GM23338 (cell line): ENCODE measurements at places on chromosomes 13 and 19.

- no peak for DNase-seq
Measured at GRCh38 chr13:37143911-37144310, 38.4 kb upstream of the CSNK1A1L start.

- DNase-seq = no peak
Measured at GRCh38 chr13:95298169-95298965, 2.9 kb downstream of the ABCC4 start.

- no peak for DNase-seq
Measured at GRCh38 chr19:35992907-35993765, 1.9 kb upstream of the SDHAF1 start.

- DNase-seq = no peak
Measured at GRCh38 chr19:46975011-46975924, 44.4 kb upstream of the NPAS1 start.

GRCh38 chr19:15615526-15615925, 508 bp downstream of the CYP4F8 start:
- no peak for DNase-seq

GRCh38 chr19:3338541-3339181, 27.7 kb upstream of the NFIC start:
- DNase-seq = no peak

DNA sequence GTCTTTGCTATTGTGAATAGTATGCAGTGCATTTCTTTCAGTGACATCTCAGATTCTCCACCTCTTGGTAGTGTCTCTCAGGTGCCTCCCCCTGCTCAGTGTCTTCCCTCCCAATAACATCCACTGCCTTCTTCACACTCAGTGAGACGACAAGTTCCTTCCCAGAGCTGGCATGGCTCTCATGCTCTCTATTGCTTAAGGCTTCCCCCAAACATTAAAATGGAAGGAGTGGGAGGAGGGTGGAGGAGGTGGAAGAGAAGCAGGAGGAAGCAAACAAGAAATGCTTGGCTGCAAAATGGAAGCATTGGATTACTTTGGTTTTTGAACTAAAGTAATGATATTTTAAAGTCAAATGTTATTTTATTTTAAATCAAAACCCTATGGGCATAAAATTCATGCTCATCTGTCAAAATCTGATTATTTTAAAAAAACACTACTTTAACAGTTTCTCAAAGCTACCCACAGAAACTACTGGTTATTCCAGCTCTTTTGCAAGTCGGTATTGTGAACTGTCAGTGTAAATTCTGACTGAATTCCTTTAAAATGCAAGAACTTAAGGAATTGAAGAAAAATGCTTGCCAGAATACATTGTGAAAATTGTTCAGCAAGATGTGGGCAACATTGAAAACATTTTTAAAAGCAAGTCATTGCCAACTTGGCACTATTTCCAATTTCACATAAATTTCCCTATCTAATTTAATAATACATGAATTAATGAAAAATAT, 727.6 kb upstream of the ARGLU1 start:
- no peak for DNase-seq

GRCh38 chr19:8017808-8018207, 12.4 kb upstream of the ELAVL1 start:
- peak; percentile 47 for DNase-seq

GRCh38 chr13:114107686-114108081, 24.7 kb downstream of the RASA3 start:
- no peak for DNase-seq

GRCh38 chr13:111659219-111659775, 338.9 kb downstream of the TEX29 start:
- no peak for DNase-seq

DNA sequence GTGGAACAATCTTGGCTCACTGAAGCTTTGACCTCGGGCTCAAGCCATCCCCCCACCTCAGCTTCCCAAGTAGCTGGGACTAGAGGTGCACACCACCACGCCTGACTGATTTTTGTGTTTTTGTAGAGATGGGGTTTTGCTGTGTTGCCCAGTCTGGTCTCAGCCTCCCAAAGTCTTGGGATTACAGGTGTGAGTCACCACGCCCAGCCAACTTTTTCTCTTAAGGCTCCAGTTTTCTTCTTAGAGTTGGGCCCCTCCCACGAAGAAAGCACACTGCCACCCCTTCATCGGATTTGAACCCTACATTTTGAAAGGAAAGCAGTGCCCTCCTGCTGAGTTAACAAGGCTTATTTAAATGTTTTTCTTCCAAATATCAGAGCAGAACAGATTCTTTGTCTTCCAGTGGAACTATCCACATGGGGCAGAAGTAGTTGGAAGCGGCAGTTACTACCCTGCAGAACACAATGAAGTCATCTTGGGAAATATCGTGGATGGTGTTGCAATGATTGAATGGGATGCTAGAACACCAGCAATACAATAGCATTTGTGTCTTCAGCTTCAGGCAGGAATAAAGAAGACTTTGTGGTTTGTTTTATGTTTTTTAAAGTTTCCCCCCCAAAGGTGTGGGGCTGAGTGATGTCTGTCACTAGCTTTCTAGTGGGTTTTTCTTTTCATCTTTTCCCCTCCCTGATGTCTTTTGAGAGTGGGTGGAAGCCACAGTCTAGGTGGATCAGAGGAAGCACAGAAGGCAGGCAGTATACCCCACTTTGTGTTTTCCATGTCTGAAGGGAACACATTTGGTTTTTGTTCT, 8.9 kb downstream of the ACTN4 start:
- DNase-seq = no peak

GRCh38 chr13:43544011-43544410, 242.8 kb downstream of the ENOX1 start:
- no peak for DNase-seq

DNA sequence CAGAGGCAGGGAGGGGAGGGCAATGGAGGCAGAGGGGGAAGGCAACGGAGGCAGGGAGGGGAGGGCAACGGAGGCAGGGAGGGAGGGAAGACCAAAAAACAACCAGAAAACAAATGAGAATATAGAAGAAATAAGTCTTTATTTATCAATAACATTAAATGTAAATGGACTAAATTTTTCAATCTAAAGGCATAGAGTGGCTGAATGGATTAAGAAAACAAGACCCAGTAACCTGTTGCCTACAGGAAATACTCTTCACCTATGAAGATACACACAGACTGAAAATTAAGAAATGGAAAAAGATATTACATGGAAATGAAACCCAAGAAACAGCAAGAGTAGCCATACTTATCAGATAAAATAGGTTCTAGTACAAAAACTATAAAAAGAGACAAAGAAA, 536.3 kb downstream of the TBC1D4 start:
- DNase-seq = no peak

DNA sequence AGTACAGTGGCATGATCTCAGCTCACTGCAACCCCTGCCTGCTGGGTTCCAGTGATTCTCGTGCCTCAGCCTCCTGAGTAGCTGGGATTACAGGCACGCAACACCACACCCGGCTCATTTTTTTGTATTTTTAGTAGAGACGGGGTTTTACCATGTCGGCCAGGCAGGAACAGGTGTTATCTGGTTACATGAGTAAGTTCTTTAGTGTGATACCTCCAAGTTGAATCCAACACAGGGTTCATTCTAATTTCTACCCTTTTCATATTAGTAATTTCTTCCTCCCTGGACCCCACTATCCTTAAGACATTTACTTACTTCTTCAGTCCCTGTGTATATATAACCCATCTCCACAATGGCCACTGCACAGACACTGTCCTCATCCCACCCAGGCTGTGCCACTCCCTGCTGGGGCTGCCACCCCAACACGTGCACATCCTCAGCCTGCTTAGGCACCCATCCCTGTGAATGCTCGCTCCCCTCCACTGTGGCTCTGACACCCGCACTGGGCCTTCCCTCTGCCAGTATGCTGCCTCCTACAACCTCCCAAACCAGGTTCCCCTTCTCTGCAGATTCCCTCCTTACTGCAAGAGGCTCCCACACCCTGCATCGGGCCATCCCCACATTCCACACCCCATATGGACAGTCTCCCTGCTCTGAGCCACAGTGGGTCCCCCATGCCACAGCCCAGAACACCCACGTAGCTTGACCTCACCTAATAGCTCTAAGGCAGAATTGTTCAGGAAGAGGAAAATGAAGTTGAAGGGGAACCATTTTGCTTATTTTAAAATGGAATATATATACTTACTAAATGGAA, 147.1 kb downstream of the TBC1D4 start:
- DNase-seq = no peak

DNA sequence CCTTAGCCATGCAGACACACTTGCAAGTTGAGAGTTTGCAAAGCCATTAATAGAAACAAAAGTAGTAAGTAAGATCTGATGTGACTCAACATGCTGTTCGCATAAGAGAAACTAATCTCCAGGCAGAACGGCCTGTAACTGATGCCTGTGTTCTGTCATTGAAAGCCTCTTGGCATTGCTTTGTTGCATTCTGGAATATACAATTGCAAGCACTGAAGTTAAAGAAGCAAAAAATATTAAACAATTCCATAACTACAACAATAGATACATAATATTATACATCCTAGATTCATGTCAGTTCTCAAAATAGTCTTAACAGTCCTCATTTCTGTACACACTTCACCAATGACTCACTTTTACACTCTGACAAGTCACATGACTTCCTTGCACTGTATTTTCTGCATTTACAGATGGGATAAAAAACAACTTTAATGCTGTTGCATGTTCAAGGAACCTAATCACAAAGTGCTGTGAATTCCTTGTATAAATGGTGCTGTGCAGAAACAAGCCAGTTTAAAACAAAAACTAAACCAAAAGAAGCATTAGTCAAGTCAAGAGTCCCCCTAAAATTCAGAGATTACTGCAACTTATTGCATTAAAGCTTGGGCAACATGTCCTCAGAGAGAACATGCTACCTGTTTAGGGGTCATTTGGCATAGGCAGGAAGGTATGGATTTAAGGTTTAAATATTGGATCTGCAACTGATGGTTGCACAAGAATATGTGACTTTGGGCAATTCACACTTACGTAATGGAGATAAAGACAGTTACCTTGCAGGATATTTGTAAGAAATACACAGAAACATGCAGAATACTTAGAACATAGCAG, 79.5 kb upstream of the SERP2 start:
- DNase-seq = no peak

DNA sequence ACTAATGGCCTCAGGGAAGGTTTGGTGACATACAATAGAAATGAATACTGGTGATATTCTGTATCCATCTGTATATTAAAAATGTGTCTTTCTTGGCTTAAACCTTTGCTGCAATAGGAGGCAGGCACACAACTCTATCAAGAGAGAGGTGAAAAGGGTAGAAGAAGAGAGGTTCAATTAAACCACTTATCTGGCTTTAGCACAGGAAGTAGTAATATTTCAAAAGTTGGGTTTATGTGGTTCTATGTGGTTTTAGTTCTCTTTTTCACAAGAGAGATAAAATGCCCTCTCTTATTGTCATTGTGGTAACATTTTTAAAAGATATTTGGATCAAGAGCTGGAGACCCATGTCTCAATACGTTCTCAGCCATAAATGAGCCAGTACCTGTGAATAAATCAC, 146.2 kb upstream of the FNDC3A start:
- no peak for DNase-seq

DNA sequence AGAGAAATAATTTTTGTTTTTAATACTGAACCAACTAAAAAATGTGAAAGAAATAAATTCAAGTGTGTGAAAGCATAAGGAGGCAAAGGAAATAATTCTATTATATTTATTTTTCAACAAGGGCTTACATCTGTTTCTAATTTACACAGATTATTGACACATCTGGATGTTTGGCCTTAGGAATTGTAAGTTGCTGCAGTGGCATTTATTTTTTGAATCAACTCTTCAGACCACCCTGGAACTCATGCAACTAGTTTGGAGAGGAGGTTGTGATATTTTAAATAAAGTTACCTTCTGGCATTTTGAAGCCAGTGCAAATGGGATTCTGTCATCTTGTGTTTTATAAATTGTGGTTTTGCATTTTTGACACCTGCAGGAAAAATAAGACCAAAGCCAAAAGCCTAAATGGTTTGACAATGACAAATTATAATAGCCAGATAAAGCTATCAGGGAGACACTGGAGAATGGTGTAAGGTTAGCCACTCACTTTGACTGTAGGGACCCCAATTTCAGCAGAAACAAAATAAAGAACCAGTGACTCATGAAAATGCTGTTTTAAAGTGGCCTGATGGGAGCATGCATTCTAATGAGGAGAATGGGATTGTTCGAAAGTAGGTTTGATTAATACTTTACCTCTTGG, 192.9 kb downstream of the KLF5 start:
- no peak for DNase-seq

- no peak for DNase-seq
Measured at GRCh38 chr13:48575031-48575430, 42.2 kb upstream of the RCBTB2 start.

DNA sequence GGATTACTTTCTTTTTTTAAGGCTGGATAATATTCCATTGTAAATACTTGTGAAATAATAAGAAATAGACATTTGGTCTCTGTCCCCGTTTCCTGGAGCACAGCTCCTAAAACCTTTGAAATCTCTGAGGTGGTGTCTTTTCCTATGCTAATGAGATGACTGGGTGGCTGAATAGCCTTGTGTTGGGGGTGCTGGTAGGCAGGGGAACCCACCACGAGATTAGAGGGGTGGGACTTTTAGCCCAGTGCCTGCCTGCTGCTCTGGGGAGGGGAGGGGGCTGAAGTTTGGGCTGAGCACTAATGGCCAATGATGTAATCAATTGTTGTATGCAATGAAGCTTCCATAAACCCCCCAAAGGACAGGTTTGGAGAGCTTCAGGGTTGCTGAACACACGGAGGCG, 175.7 kb downstream of the FGF9 start:
- DNase-seq = peak; percentile 39

DNA sequence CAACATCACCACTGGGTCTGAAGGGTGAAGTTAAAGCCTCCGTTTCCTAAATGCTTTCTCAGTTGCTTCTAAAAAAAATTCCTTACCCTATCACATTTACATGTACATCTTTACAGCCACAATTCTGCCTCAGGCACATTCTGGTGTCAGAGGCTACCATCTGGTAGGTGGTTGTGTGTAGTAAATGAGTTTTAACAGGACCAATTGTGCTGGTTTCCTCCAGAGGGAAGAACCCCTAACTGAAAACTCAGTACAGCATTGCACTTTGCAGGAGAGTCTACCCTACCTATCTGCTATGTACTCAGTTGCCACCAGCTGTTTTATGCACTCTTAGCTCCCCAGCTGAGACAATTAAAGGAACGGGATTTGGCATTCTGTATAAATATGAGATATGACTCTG, 1576.5 kb downstream of the PCDH9 start:
- DNase-seq = no peak

GRCh38 chr13:77329133-77329910, 2.4 kb upstream of the MYCBP2 start:
- DNase-seq = peak; percentile 93

- DNase-seq = no peak
Measured at GRCh38 chr13:38166116-38166515, 183.5 kb upstream of the UFM1 start.

DNA sequence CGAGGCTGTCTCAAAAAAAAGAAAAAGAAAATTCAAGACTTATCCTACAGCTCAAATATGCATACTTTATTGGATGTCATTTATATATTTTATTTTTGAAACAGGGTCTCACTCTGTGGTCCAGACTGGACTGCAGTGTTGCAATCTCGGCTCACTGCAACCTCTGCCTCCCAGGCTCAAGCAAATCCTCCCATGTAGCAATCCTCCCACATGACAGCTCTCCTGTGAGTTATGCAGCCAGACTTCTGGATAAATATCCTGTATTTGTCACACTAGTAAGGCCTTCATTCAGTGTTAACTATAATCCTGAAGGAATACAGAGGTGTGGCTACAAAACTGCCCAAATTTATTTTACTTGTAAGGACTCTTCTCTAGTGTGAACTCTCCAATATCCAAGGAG, 7.2 kb downstream of the ZNF552 start:
- DNase-seq = no peak

- no peak for DNase-seq
Measured at GRCh38 chr13:54226876-54227275, 1198.3 kb downstream of the OLFM4 start.
